ENCODE measurements at places on chromosomes 5 and 9.

DNA sequence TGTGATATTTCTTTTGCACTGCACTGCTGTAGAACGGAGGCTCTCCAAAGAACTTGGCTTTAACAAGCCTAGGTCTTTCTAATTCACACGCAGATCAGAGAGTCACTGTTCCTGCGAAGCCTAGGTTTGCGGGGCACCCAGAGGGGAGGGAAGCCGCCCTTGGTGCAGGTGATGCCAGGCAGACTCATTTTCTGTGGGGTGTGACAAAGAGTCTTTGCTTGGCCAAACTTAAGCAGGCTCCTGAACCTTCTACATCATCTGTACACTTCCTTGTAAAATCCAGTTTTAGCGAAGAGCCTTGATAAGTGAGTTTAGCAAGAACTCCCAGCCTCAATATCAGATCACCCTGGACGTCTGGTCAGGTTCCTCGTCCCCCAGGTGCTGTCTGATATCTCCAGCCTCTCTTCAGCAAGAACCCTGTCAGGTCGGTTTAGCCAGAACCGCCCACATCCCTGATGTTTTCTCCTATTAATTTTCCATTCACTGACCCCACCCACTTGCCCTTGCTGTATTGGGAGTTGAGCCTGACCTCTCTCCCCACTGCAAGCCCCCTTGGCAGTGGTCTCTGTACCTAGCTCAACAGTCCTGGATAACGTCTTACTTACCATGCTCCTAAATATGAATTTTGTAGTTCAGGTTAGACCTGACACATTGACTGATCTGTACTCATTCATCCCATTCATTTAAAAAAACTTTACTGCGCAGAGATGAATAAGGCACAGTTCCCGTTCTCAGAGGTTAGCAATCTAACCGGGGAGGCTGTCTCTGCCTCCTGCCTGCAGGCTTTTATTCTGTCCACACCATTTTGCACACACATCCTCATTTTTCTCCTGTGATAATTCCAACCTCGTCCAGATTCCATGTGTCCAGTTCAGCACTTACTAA is 880 bp upstream of the UBAC1 start:
- DNase-seq = no peak

DNA sequence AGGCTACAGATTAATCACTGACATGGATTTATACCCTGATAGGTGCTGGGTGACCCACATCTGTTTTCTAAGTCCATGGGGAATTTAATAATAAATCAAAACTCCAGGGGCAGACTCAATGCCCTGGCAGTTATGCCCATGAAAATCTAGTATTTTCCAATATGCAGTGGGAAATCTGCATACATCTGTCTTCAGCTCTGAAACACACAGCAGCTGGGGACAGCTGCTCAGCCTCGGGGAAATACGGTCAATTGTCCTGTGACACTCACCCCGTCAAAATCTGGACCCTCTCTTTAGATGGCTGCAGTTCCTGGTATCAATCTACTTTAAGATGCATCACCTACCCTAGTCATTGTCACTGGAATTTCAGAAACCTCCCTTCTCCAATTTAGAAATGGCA is 12.7 kb upstream of the C1QTNF3 start:
- DNase-seq = no peak

GRCh38 chr5:1760656-1761452 is 38.8 kb downstream of the MRPL36 start:
- peak; percentile 26 for DNase-seq

DNA sequence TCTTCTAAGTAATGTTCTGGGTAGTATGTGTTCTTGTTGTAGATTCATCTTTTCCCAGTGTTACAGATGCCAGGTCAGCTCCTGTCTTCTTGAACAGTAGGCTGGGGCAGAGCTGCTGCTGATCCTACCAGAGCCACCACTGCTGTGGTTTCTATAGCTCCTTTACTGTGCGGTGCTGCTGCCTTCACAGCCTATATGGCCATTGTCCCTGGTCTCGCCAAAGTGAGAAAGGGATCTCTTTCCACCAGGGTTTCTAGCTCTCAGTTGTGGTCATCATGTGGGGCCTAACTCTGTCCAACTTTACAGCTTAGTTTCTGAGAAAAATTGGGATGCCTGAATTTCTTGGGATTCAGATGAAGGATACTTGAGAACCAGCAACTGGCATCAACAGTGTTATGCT is 70.9 kb upstream of the CER1 start:
- no peak for DNase-seq

- no peak for DNase-seq
Measured at GRCh38 chr9:134152022-134152448, 12.3 kb downstream of the RNU6ATAC start.

GRCh38 chr9:6418764-6419163 is 5.8 kb downstream of the UHRF2 start:
- DNase-seq = no peak

- DNase-seq = no peak
Measured at GRCh38 chr9:127424676-127424999, 456 bp downstream of the ZNF79 start.

GRCh38 chr5:141722266-141722665 is 40.2 kb upstream of the ARAP3 start:
- no peak for DNase-seq

DNA sequence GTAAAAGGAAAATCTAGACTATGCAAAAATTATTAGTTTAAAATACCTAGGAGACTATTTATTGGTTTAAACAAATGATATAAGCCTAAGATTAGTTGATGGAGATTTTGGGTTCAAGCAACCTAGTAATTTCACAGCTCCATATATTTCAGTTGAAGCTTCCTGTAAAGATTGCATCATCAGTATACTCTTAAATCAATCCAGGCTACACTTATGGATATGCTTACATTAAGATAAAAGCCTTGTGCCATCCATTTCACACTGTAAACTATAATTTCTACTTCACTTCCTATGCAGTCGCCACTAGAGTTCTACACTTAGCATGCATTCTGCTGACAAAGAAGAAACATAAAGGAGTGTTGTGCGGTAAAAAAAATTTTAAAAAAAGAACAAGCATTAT is 7.3 kb upstream of the LIX1 start:
- DNase-seq = no peak

DNA sequence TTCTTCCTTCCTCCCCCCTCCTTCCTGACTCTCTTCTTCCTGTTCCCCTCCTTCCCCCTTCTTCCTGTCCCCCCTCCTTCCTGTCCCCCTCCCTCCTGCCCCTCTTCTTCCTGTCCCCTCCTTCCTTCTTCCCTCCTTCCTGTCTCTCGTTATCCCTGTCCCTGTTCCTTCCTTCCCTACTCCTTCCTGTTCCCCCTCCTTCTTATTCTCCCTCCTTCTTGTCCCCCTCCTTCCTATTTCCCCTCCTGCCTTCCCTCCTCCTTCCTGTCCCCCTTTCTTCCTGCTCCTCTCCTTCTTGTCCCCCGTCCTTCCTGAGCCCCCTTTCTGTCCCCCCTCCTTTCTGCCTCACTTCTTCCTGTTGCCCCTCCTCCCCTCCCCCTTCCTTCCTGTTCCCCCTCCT is 70.6 kb downstream of the COL5A1 start:
- DNase-seq = no peak

- no peak for DNase-seq
Measured at GRCh38 chr5:109141222-109142200, 268.3 kb downstream of the PJA2 start.

- DNase-seq = no peak
Measured at GRCh38 chr9:104263942-104264341, 169.8 kb downstream of the SMC2 start.

- DNase-seq = no peak
Measured at GRCh38 chr5:68872088-68872839, 221.6 kb upstream of the SLC30A5 start.

GRCh38 chr5:170333161-170333910 is 35.8 kb upstream of the LCP2 start:
- no peak for DNase-seq

DNA sequence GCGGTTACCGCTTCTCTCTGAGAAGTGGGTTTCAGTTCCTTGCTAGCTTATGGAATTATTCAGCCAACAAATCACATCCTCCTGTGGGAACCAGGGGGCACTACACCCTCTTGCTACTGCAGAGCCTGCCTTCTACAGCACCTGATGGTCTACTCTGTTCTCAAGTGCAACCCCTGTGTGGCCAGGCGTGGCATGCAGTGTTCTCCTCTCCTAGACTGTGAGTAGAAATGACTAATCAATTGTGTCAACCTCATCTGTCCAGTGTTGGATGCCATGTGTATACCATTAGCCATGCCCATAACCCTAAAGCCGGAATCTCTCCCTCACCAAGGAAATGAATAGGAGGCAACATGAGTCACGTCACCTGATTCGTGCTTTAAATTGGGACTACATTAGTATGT is 117.2 kb upstream of the LIFR start:
- no peak for DNase-seq

- DNase-seq = peak; percentile 98
Measured at GRCh38 chr5:58460002-58460731, at the start of gene PLK2. PLK2 (minus strand) TSS chr5:58460086; CDS start chr5:58459959, 127 bp downstream.

- no peak for DNase-seq
Measured at GRCh38 chr5:80217667-80218066, 38.2 kb downstream of the SERINC5 start.

GRCh38 chr5:78779771-78780616 is 131.4 kb upstream of the LHFPL2 start:
- no peak for DNase-seq

- no peak for DNase-seq
Measured at GRCh38 chr9:91085517-91086291, 276.0 kb downstream of the AUH start.

DNA sequence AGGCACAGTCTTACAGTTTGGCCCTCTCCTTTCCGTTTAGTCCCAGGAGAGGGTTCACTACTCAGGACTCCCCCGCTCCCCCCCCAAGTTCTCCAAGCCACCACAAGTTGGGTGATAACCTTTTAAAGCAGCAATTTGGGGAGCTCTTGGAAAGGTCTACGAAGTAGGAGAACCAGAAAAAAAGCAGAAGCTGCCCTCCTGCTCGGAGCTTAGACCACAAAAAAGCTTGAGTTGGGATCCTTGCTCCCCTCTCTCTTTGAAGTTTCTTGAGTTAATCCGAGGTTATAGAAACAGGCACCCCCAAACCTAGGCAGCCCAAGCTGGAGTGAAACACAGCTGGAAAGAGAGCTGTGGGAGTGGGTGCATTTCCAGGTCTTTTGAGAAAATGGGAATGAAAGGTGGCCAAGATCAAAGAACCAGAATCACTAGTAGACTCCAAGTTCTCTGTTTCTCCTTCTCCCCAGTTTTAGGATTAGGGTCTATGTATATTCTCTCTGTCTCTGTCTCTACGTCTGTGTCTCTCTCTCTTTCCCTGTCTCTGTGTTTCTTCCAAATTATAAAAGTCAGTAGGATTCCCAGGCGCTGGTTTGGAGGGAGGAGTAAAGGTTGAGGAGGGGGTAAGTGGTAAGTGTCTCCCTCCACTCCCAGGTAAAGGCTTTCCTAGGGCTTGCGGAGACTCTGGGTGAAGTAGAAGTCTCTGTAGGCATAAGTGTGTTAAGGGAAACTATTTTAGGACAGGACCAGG is 2.8 kb downstream of the LHX2 start:
- no peak for DNase-seq

- no peak for DNase-seq
Measured at GRCh38 chr9:123796618-123797484, 133.1 kb downstream of the DENND1A start.

- DNase-seq = no peak
Measured at GRCh38 chr5:174291162-174291561, 245.7 kb downstream of the NSG2 start.

DNA sequence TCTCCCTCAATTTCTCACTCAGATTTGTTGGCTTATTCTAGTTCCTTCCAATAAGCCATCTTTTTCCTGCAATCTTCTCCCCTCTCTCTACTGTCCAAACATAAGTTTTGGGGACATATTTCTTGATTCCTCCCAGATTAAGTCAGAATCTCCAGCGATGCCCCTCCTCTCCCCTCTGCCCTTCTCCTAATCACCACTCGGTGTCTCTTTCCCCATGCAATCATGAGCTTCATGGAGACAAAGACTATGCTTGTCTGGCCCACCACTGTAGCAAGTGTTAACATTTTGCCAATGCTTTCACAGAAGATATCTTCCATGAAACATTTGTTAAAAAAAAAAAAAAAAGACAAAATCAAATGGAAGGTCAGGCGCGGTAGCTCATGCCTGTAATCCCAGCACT is 42.4 kb downstream of the PDE6A start:
- no peak for DNase-seq

- DNase-seq = no peak
Measured at GRCh38 chr5:167995844-167996425, 295.5 kb upstream of the WWC1 start.

- no peak for DNase-seq
Measured at GRCh38 chr9:92749934-92750315, 14.7 kb downstream of the BICD2 start.

DNA sequence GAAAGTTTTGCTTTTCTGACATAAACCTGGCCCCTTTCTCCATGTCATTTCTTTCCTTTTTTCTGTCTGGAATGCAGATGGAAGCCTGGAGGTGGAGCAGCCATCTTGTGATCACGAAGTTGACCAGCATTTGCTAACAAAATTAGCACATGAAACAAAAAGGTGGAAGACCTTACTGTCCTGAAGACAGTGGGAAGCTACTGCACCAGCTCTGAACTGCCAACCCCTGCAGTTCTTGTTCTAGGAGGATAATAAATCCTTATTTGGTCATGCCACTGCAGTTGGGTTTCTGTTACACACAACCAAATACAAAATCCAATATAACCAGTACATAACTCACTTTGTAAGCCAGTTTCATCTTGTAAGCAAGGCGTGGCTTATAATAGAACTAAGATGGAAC is 249.4 kb upstream of the TBCA start:
- DNase-seq = no peak

GRCh38 chr5:39599721-39600431 is 175.1 kb upstream of the DAB2 start:
- DNase-seq = no peak

GRCh38 chr5:62328772-62329491 is 22.9 kb downstream of the KIF2A start:
- DNase-seq = no peak

- no peak for DNase-seq
Measured at GRCh38 chr5:172245046-172245445, 38.5 kb downstream of the UBTD2 start.

GRCh38 chr9:99783799-99784198 is 37.9 kb upstream of the NR4A3 start:
- DNase-seq = no peak

DNA sequence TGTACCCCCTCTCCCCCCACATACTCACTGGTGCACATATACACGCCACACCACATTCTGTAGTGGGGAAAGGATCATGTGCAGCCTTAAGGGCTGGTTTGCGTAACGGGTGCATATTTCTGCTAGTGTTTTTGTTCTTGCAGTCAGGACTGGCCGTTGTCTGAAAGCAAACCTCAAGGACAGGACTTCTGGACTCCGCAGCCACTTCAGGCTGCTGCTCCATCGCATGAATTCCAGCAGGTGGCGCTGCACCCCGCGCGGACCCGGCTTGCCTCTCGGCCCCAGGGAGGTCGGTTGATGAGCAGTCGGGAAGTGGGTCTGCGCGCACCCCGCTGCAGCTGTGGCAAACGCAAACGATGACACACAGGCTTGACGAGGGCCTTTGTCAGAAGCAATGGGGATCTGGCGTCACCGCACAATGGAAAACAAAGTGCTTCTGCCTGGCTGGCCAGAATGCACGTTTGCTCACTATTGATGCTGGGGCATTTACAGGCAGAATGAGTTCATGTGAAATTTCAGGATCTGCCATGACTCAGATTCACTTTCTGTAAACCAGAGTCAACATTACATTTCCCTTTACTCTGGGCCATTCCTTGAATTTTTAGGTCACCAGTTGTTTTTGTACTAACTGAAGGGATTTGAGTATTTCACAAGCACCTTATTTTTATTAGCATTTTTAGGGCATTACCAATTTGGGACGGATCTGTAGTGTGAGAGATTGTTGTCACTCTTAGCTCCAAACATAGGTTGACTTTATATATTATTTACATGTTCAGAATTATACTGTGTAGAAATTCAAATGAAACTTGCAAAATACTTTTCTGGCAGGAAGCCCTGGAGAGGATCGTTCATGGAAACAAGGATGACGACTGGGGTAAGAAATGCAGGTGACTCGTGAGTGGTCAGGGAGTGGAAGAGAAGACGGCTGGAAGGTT is 36.4 kb upstream of the GLRX start:
- DNase-seq = peak; percentile 94
